ENCODE measurements at places on chromosomes 11 and 22. TPM values are rescaled to one million over a fixed set of nuclear protein-coding genes. Genes with fewer than 3 reads are reported as not detected.

DNA sequence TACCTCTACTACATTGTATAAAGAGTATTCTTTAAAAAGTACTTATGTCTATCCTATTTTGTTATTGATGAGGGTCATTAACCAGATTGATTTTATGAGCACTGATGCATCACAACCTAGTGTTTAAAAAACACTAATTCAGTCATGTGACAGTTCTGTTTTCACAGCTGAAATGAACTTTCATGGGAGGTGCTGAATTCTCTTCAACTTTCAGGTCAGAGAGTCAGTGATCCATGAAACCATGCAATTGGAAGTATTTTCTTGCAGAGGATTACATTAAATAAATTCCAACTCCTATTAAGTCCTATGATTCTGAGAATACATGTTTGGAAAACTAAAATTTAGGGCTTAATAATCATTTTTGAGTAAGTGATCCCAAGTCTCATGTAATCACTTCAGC lies 889.4 kb downstream of the KCNA4 start:
- no peak overlapping the region for H3K4me3 ChIP-seq
- H3K36me3 ChIP-seq = no peaks in the 10 kb centered on the region
- no peak for DNase-seq
- no peaks in the 10 kb centered on the region for H3K27me3 ChIP-seq
- no peaks in the 10 kb centered on the region for H3K4me1 ChIP-seq

DNA sequence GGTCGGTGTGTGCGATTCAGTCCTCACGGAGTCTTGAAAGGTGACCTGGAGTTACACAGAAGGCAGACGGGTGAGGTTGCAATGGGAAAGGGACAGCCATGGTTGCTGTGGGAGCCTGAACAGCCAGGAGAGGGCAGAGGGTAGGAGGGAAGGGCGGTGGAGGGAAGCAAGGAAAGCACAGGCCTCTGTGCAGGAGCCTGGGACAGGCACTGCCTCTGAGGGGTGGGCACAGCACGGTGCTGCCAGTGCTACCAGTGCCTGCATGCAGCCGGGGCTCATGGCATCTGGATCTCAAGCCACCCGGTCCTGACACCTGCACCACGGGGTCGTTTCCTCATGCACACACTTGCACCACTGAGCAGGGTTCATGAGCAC lies 401.0 kb downstream of the TBC1D22A start:
- H3K27ac ChIP-seq = no peak overlapping the region
- H3K4me3 ChIP-seq = no peak overlapping the region
- H3K36me3 ChIP-seq = no peaks in the 10 kb centered on the region
- H3K4me1 ChIP-seq = no peaks in the 10 kb centered on the region
- no peaks in the 10 kb centered on the region for H3K27me3 ChIP-seq
- no peak for DNase-seq

GRCh38 chr11:55367674-55368073 lies at the start of gene OR4A15:
Gene OR4A15, plus strand, starts transcription at chr11:55367974. Its CDS starts 0 bp downstream, at chr11:55367974.
- no peak for DNase-seq
- H3K36me3 ChIP-seq = no peaks in the 10 kb centered on the region
- H3K27ac ChIP-seq = no peak within 1 kb of the TSS
- H3K27me3 ChIP-seq = no peaks in the 10 kb centered on the region
- no peak within 1 kb of the TSS for H3K4me3 ChIP-seq

Gene PITPNM1
- total RNA-seq = 55.5 TPM

Gene LARGE1
- total RNA-seq = 28.9 TPM

DNA sequence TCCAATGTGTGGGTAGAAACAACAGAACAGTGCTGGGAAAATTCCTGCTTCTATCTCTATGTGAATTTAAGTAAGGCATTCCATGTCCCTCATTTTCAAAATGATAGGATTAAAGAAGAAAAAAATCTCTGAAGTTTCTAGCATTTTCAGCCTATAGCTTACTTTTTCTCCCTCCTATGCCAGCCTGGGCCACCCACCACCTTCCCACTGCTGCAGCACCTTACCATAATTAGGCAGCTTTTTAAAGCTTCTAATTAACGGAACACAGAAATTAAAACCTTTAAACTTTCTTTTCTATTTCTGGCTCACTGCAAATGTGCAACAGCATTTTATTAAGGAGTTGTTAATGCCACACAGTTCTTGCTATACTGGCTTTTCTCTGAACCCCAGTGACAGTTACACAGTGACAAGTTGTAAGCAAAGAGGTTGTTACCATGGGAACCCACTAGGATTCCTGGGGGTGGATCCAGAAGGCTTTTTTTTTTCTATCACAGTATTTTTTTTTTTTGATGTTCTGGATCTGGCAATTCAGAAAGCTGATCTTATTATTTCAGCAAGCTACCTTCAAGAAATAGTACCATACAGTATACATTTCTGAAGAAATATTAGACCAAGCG lies 20.2 kb downstream of the CELF1 start:
- H3K27ac ChIP-seq = no peak overlapping the region
- DNase-seq = no peak
- peaks cover 69% of the 10 kb centered on the region for H3K4me1 ChIP-seq
- no peaks in the 10 kb centered on the region for H3K27me3 ChIP-seq
- no peak overlapping the region for H3K4me3 ChIP-seq

DNA sequence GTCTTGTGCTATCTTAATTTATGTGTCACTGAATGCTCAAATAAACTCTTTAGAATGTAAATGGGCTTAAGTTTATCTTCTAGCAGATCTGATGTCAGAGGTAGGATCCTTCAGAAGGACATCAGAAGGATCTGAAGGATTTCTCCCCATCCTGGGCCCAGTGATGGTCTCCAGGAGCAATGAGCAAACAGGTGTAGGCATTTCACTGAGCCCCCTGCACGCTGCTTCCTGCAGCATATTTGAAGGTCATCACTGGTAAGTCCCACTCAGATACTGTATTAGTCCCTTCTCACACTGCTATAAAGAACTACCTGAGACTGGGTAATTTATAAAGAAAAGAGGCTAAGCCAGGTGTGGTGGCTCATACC lies 4.5 kb downstream of the GSTP1 start:
- peaks cover 43% of the 10 kb centered on the region for H3K4me1 ChIP-seq
- no peaks in the 10 kb centered on the region for H3K27me3 ChIP-seq
- peaks cover 49% of the 10 kb centered on the region for H3K36me3 ChIP-seq

DNA sequence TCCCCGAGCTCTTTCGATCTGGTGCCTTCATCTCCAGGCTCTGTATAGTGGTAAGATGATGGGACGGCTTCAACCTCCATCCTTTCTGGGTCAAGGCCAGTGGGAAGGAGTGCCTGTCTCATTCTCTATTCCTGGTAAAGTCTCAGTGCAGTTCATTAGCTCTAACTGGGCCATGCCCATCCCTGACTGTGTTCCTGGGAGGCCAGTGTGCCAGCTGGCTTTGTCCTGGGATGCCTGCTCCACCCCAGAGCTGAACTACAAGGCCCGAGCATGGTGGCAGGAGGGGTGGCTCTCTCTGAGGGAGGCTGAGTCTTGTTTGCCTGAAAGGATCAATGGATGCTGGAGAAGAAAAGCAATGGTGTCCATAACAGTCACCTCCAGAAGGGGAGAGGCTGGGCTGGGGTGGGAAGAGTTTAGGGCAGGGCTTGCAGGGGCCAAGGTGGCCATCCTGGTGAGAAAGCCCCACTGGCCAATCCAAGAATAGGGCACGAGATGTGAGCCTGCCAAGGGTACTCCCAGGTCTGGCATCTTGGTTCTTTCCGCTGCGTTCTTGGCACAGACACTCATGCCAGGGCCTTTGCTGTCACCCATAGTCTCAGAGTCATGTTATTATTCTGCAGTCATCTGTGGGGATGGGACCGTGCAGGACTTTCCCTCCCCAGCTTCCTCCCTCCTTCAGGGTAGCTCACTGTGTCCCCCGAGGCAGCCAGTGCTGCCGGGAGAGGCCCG lies 60.1 kb downstream of the PARVB start:
- no peak overlapping the region for H3K27ac ChIP-seq
- H3K27me3 ChIP-seq = no peaks in the 10 kb centered on the region
- no peaks in the 10 kb centered on the region for H3K36me3 ChIP-seq
- H3K4me1 ChIP-seq = peaks cover 13% of the 10 kb centered on the region

DNA sequence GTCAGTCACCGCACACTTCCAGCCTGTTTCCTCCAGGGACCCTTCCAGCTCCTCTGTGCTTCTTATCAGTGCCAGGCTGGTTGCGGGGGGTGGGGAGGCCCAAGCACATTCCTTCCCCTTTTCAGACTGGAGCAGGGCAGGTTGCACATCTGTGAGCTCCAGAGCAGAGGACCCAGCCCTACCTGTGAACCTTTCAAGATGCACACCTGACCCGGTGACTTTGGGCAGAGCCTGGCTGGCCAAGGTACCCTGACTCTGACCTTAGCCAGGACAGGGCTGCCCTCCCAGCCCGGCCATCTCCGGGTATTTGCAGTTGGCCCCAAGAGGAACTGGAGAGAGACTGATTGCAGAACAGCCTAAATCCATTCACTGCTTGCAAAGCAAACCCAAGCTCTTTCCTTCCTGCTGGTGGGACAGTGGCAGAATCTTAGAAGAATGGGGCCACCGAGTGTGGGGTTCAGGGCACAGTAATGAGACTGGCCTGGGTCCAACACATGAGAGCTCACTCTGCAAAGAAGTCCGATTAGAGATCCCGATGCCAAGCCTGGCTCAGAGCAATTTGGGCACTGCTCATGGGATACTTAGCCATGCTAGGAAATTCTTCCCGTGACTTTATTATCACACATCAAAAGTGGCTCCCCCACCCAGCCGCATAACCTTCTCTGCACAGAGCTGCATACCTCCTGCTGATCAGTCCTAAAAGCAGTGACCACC lies 64.7 kb upstream of the CCND1 start:
- H3K36me3 ChIP-seq = no peaks in the 10 kb centered on the region
- no peak for DNase-seq
- H3K27ac ChIP-seq = no peak overlapping the region

Gene SLC17A6
- not detected for total RNA-seq

GRCh38 chr22:31615491-31615860 lies 46.5 kb downstream of the PISD start:
- peaks cover 6% of the 10 kb centered on the region for H3K4me1 ChIP-seq
- no peak for DNase-seq
- peaks cover 41% of the 10 kb centered on the region for H3K36me3 ChIP-seq
- no peaks in the 10 kb centered on the region for H3K27me3 ChIP-seq

Gene NNMT
- 165 TPM for total RNA-seq

- no peak overlapping the region for H3K4me3 ChIP-seq
- H3K27me3 ChIP-seq = no peaks in the 10 kb centered on the region
- H3K4me1 ChIP-seq = no peaks in the 10 kb centered on the region
- H3K27ac ChIP-seq = no peak overlapping the region
- no peaks in the 10 kb centered on the region for H3K36me3 ChIP-seq
These were observed 826.3 kb downstream of the DLG2 start for GRCh38 chr11:84800755-84801346.

Gene KRTAP5-9
- total RNA-seq = 0.20 TPM

DNA sequence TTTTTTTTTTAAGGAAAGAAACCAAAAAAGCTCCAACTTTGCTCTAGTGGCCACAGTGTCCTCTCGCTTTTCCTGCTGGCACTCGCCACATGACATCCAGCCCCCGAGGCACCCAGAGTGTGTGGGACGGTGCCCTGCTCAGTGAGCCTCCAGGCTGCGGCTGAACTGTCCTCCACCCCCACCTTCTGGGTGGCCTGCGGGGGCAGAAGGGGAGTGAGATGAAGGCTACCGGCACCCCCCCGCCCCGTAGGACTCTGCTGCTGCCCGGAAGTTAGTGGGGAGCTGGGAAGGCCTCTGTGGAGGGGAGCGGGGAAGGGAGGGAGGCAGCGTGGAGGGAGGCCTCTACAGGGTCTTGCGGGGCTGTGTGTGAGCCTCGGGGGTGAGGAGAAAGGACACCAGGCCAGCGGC lies 264.4 kb downstream of the CTTN start:
- no peak overlapping the region for H3K4me3 ChIP-seq
- no peak overlapping the region for H3K27ac ChIP-seq
- H3K36me3 ChIP-seq = no peaks in the 10 kb centered on the region
- no peak for DNase-seq
- peaks cover 7% of the 10 kb centered on the region for H3K4me1 ChIP-seq
- H3K27me3 ChIP-seq = peaks cover 10% of the 10 kb centered on the region

Gene ARHGAP20
- 4.4 TPM for total RNA-seq

GRCh38 chr22:42648368-42649245 lies 585 bp downstream of the CYB5R3 start:
- no peaks in the 10 kb centered on the region for H3K36me3 ChIP-seq
- peak overlapping the region; percentile 81 for H3K4me3 ChIP-seq
- H3K4me1 ChIP-seq = peaks cover 46% of the 10 kb centered on the region

Gene OR8A1
- total RNA-seq = not detected

DNA sequence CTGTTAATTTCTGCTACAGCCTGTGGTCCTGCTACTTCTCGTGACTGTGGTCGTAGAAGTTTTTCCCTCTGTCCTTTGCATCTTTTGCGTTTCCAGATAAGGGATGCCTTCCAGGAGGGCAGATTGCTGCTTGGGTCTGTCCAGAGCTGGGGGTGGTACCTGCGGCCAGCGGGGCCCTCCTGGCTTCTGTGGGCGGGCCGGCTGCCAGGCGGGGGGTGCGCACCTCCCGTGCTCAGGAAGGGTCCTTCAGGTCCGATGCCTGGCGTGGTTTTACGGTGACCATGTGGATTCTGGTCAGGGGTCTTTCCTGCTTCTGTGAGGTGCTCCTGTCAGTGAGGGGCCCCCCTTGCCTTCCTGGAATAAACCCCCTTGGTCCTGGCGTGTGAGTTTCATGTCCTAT lies 84.8 kb downstream of the KCNQ1 start:
- H3K27ac ChIP-seq = no peak overlapping the region
- peaks cover 36% of the 10 kb centered on the region for H3K4me1 ChIP-seq
- DNase-seq = peak; percentile 68
- H3K27me3 ChIP-seq = no peaks in the 10 kb centered on the region
- H3K4me3 ChIP-seq = no peak overlapping the region
- no peaks in the 10 kb centered on the region for H3K36me3 ChIP-seq

- H3K4me3 ChIP-seq = no peak overlapping the region
- peaks cover 24% of the 10 kb centered on the region for H3K27me3 ChIP-seq
- H3K36me3 ChIP-seq = no peaks in the 10 kb centered on the region
- no peak for DNase-seq
These were observed 43.9 kb upstream of the DLAT start for GRCh38 chr11:111981270-111981669.

DNA sequence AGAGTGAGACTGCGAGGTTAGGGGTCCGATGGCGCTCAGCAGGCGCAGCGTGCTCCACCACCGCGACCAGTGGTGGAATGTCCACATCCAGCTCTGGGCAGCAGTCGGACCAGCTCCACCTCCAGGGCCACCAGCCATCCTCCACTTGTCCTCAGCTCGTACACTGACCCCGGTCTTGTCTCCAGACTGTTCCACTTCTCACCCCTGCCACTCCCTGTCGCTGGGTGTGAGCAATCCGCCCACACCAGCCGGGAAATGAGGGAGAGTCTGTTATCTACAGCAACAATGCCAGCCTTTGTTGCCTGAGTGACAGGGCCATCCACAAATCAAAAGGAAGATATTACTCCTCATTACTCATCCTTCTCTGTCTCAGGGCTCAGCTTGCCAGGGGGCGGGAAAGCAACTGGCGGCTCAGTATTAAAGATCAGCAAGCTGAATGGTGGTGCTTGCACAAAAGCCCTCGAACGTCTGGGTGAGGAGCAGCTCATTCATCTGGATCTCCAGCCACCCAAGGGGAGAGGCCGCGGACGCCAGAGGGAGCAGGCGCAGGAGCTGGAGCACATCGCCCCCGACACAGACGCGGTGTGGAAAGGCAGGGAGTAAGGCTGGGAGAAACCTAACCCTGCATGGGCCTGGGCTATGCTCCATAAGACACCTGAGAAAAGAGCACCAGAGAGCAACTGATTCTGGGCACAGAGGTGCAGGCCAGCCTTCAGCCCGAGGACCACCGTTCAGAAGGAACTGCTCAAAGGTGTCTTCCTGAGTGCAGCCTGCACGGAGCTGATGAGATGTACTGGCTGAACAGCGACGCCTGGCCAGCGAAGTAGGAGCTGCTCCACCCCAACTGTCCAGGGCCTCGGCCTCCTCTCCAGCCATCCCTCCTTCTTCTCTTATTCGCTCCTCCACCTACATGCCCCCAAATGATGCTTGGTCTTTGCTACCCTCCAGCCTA lies 21.9 kb downstream of the IGSF9B start:
- DNase-seq = no peak
- H3K27me3 ChIP-seq = no peaks in the 10 kb centered on the region
- H3K27ac ChIP-seq = no peak overlapping the region
- no peaks in the 10 kb centered on the region for H3K36me3 ChIP-seq
- no peak overlapping the region for H3K4me3 ChIP-seq

Gene DEFB131B
- total RNA-seq = not detected

Gene ZBED4
- total RNA-seq = 13.8 TPM
